Caco-2 (cell line): ENCODE measurements at places on chromosomes 7 and 10.

DNA sequence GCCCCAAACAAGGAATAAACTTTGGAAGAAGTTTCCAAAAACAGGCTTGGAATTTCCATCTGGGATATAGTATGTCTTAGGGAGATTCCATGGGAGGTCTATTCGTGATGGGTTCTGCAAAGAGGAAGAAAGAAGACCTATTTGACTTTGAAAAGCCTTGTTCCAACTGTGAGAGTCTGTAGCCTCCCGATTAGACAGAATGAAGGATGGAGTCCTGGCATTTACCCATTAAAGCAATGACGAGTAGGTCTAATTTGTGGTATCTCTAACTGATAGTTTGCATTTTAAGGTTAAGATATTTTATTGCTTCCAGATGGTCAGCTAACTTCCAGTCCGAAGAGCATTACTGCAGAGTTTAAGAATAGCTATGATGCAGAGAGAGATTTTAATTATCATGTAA is 19.5 kb upstream of the GALNT17 start:
- DNase-seq = no peak

GRCh38 chr7:96667026-96667425 is 42.6 kb downstream of the SEM1 start:
- DNase-seq = no peak

DNA sequence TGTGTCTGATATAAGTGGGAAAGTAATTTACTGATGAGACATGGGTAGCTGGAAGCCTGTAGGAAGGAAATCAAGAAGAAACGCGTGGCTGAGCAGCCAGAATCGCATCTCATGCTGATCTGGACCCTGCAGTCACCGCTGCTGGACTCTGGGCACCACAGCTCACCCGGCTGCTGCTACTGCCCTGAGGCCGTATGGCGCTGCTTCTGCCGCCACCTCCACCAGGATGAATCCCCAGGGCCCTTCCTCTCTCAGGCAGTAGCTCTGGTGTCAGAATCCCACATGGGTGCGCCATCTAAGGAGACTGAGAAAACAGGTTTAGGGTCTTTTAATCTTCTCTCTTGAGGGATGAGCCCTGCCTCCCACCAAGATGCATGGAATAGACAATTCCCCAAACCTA is 70.3 kb upstream of the AGK start:
- DNase-seq = no peak

GRCh38 chr7:8389593-8390261 is 43.7 kb upstream of the NXPH1 start:
- peak; percentile 60 for DNase-seq

- peak; percentile 43 for DNase-seq
These were observed 103.7 kb downstream of the ZNF92 start for GRCh38 chr7:65477326-65477725.

GRCh38 chr10:61211468-61211867 is 241.7 kb downstream of the TMEM26 start:
- no peak for DNase-seq

DNA sequence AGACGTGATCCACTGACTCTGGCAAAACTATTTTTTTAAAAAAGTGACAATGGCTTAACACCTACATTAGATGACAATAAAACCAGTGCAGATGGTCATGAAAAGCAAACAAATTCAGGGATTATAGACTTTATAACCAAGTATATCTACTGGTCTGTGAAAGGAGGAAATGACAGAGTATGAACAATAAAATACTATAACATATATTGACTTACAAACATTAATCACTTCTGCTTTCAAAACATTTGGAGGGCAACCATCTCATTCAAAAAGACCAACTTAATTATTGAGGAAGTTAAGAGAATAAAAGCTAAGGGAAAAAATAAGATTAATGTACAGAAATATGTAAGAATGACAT is 34.8 kb downstream of the JMJD1C start:
- no peak for DNase-seq

- no peak for DNase-seq
These were observed 26.5 kb upstream of the PPP1R3A start for GRCh38 chr7:113945018-113945938.

DNA sequence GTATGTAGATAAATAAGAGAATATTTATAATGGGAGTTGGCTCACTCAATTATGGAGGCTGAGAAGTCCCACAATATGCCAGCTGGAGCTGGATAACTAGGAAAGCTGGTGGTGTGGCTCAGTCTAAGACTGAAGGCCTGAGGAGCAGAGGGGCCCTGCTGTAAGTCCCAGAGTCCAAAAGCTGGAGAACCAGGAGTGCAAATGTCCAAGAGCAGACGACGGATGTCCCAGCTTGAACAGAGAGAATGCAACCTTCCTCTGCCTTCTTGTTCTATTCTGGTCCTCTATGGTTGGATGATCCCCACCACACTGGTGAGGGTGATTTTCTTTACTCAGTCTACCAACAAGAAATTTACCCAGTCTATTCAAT is 13.2 kb downstream of the IL2RA start:
- DNase-seq = no peak

DNA sequence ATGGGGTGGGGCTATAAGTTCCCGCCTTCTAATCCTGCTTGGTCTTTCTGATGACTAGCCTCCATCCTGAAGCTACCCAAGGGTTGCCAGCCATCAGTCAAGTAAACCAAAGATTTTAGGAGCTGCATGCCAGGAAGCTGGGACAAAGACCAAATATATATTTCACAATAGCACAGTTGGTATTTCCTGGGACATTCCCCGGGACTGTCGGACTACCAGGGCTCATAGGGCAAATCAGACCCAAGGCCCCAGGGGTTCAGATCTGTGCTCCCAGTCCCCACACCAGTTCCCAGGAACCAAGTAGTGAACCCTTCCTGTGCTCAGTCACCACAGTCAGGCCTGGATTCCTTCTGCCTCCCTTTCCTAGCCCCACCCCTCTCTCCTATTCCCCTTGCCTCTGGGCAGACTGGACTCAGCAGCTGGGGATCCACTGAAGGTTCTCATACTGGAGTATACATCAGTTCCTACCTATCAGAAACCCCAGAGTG is 5.7 kb upstream of the CXCL12 start:
- no peak for DNase-seq

- no peak for DNase-seq
These were observed 539.0 kb downstream of the ZWINT start for GRCh38 chr10:55822096-55822495.

- no peak for DNase-seq
These were observed 468.7 kb downstream of the RPS24 start for GRCh38 chr10:78502210-78502936.

DNA sequence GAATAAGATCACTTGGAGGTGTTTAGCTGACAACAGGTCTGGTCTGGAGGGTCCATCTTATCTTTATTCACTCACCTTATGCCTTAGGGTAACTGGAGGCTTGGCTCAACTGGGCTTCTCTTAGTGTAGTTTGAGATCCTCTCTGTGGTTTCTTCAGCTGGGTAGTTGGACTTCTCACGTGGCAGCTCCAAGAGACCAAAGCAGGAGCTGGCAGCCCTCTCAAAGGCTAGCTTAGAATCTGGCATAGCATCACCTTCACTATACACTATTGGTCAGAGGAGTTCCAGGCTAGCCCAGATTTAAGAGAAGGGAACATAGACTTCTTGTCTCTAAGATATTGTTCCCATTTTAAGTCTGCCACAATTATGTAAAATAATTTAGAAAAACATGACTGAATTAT is 16.4 kb downstream of the ADK start:
- DNase-seq = no peak

- no peak for DNase-seq
These were observed 136.1 kb upstream of the MYO3A start for GRCh38 chr10:25797888-25798429.

- DNase-seq = peak; percentile 89
These were observed 44.6 kb upstream of the ANAPC16 start for GRCh38 chr10:72171175-72171630.

- no peak for DNase-seq
These were observed 49.2 kb downstream of the RASGEF1A start for GRCh38 chr10:43217563-43218205.

DNA sequence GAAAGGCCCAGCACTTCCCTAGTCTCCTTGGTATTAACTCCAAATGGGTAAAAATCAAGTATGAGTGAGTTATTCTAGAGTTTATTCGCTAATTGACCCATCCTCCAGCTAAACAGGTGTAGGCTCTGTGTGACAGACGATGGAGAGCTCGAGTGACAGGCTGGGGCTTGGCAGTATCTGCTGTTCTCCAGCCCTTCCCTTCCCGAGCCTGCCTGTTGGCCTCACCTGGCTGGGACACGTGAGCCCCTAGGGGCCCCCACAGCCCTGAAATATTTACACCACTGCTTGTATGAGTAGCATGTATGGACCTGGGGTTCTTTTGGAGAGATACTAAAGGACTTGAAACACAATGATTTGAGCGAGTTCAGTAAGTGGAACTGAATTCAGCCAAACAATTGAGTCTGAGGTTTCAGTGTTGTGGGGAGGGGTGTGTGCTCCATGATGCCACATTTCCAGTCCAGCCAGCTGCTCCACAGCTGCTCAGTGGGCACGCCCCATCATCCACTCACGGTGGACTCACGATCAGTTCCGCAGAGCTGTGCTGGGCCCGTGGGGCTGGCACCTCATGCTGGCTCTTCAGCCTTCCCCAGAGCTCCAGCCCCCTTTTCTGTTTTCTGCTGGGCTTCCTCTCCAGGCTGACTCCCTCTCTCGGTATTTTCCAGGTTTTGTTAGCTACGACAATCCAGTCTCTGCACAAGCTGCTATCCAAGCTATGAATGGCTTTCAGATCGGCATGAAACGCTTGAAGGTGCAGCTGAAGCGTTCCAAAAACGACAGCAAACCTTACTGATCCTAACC is 283.0 kb downstream of the USP6NL start:
- no peak for DNase-seq

- DNase-seq = no peak
These were observed 176.4 kb downstream of the AHR start for GRCh38 chr7:17474724-17475344.

GRCh38 chr7:69654381-69654780 is 56.1 kb downstream of the AUTS2 start:
- DNase-seq = no peak

DNA sequence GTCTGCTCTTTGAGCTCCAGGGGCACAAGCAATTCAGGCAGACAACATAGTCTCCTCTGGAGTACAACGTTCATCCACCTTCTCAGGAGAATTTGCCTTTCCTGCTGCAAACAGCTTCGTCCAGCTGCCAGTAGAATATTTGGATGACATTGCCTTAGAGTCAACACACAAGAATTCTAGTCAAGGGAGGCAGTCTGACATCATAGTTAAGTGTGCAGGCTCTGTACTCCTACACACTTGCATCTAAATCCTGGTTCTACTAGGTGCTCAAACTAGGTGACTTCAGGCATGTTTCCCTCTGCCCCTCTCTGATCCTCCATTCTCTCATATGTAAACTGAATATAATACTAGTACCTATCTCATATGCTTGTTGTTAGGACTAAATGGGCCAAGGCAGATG is 314.8 kb downstream of the HPSE2 start:
- DNase-seq = no peak

GRCh38 chr10:49368256-49368655 is 27.6 kb downstream of the DRGX start:
- no peak for DNase-seq

GRCh38 chr10:50561266-50561665 is 62.5 kb downstream of the SGMS1 start:
- no peak for DNase-seq

GRCh38 chr7:132108563-132108962 is 467.7 kb downstream of the PLXNA4 start:
- no peak for DNase-seq
